ENCODE measurements at places on chromosomes 6 and 20.

DNA sequence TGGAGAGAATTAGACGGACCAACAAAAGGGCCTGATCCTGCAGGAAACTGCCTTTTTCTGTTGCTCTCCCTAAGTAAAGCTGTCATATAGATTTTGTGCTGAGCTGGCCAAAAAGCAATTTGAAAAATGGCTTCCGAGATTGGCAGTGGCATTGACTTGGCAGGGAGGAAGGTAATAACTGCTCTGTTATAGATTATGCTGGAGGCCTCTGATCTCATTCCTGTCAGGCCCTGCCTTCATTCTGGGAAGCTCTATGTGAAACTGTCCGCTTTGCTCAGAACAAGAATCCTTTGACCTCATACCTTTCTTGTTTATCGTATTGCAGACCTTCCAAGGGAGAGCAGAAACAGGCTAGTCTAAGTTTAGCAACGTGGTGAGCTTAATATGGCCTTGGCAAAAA lies 234.4 kb downstream of the PHACTR1 start:
- DNase-seq: no peak

DNA sequence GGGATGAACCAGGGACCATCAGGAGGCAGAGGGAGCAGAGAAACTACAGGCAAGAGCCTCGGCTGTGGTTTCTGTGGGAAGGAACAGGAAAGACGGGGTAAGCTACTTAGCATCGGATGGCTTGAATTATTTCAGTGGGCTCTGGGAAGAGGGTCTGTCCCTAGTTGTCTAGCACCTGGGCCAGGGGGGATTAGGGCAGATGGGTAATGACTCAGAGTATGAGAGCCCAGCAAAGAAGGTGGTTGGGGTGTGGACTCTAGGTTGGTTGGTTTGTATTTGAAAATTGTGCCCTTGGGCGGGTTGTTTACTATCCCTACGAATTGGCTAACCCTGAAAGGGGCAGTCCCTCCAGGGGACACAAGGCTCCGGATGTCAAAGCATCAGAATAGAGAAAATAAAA lies 148.5 kb upstream of the TAB2 start:
- DNase-seq: no peak

GRCh38 chr6:83096791-83097190 lies 29.3 kb downstream of the DOP1A start:
- peak; percentile 76 for DNase-seq

DNA sequence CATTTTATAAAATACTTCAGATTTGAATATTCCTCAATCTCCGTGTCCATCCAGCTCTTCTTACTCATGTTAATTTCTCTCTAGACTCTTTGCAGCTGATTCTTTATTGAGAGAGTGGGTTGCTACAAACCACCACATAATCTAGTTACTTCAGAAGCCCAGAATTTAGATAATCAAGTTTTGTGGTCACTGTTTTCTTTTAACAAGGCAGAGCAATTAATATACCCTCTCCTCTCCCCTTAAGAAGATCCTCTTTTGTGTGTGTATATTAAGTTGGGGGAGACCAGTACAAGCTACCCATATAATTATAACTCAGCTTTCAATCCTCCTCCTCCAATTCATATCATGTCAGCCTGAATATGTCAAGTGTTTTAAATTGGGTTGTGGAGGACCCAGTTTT lies 95.1 kb downstream of the IRAK1BP1 start:
- no peak for DNase-seq

All from kidney tubule cell (primary cell).